ENCODE measurements at places on chromosomes 2 and 18.

DNA sequence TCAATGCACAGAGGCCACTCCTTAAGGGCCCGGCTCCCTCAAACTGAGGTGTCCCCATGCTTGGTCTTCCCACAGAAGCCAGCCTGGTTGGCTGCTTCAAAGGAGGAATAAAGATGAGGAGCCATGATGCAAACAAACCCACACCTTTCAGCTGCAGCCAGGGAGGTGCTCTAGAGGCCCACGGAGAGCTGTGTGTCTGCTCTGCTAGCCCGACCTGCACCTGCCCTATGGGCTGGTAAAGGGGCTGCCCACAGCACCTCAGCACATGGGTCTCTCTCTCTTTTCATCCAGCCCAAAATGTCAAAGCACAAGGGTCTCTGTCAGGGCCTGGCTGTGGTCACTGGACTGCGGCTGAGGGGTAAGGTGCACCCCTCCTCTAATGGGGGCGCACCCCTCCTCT lies 132.1 kb downstream of the MSH2 start:
- no peak for DNase-seq

DNA sequence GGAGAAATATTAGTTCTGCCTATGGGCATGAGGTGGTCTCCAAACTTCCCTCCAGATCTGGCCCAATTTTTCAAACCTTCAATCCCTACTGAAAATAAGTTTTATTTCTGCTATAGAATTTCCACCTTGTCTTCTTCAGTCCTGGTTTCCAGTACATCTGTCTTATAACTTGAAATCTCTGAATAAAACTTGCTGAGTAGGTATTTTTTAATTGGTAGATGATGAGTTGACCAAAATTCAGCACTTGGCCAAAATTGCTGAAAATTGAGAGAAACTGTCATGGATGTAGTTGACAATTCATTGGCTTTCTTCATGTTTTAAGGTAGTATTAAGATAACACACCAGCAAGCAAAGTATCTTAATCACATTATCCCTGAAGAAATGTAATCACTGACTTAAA lies 206.2 kb downstream of the PARD3B start:
- DNase-seq = no peak

DNA sequence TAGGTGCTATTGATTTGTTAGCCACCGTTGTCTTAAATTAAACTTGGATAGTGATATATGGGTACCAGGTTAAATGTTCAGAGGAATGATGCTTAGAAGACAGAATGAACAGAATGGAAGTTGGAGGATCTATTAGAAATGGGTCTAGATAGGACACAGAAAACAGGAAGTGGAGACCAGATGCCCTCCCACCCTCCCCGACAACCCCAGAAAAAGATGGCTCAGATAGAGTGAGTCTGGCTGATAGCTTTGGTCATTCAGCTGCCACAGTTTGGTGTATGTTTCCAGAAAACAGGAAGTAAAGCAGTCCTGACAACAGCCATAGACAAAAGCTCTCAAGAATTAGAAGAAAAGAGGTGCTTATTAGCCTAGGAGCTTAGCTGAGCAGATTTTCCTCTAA lies 71.5 kb upstream of the DSG1 start:
- no peak for DNase-seq

DNA sequence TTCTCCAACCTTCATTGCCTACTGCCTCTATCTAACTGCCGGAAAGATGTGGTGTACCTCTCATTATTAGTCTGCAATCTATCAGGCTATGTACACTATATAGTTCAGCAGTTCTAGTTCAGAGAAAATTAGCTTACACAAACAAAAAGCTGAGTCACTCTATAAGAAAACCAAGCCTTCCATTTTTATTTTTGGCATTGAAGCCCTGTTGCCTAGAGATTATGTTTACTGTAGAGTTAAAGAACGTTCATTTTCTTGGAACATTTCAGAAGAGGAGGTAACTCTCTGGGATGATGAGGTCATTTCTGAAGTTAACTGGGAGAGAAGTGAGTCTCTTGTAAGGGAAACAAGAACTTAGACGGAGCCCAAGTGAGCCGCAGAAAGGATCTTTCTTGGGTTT lies 133.5 kb downstream of the FAM124B start:
- no peak for DNase-seq

- no peak for DNase-seq
Measured at GRCh38 chr2:227398684-227399670, 11.2 kb upstream of the SCYGR1 start.
